ENCODE measurements at places on chromosomes 6 and 20.

DNA sequence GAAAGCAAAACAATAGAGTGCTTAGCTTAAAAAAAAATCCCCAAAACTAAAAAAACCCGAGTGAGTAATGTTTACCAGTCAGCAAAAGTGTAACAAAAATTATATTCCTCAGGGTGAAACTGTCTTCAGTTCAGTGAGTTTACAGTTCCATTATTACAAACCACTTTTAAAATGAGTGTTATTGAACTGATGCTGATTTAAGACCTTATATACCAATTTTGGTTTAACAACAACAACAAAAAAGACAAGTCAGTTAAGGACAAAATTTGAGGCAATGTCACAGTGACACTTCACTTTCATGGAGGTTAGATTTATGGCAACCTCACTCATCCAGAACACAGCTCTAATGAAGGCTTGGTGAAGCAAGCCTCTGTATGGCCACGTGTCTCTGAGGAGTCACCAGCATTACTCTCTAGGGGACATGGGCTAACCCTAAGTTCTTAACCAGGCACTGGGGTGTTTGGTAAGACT lies 630.8 kb downstream of the PHF3 start:
- DNase-seq, result no peak

DNA sequence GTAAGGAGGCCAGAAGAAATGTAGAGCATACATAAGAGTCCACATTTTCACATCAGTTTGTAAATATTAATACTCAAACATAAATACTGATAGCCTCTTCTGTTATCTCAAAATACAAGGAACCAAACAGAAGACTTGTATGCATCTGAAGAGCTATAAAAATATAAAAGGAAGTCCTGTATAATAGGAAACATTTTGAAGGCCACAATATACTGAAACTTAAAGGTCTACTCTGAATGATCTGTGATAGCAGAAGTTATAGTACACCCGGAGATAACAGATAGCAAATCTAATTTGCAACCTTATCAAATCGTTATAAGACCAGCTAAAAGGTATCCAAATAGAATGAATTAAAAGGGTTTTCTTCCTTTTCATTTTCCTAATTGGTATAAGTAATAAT lies 111.2 kb downstream of the HIVEP2 start:
- DNase-seq, result no peak

DNA sequence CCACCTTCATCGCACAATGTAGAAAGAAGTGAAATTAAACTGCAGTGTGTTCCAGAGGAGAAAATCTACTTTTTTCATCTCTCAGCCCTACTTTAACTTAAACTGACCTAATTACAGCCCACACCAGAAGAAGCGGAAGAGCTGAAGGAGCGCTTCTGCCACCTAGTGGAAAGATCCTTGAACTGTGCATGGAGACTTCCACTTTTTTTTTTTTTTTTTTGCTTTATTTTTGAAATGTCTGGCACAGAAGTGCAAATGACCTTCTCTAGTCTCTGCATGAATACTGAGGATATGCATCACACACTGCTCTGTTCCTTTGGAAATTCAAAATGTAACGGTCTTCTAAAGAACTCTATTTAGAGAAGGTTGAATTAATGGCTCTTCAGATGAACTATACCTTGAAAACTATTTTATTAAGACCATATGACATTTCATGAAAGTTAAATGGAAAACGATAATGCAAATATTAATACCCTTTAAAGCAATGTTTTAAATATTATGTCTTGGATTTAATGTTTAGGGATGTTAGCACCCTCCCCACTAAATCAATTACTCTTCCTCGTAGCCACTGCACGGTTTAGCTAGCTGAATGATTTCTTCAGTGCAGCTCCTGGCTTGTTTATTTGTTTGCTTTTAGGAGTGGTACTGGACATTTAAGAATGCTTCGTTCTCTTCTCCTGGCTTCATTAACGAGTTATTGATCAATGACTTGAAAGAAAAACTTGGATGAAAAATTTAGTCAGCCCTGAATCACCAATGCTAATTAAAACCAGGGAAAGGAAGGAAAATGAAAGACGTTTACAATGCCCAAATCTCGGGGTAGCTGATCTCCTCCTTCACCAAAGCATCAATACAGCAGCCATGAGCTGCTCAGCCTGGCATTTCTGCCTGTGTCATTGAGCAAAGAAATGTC lies 569.6 kb upstream of the GJE1 start:
- DNase-seq, result peak; percentile 25

DNA sequence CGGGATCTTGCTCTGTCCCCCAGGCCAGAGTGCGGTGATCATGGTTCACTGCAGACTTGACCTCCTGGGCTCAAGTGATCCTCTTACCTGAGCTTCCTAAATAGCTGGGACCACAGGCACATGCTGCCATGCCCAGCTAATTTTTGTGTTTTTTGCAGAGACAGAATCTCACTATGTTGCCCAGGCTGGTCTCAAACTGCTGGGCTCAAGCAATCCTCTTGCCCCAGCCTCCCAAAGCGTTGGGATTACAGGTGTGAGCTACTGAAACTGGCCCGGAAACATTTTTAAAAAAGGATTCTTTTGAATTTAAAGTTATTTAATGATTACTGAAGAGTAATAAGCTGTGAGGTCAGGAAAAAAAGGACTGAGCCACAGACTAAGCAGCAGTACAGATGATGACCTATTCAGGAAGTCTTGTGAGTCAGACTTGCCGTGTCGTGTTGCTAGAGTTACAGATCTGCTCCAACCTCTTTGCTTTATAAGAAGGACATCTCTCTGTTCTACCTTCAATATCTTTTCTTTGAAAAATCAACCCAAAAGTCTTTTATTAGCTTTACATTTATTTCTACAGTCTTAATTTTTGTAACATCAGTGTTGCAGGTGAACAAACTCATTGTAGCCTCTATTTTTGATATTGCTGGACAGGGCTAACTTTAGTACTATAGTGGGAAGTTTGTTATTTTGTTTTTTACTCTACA lies 108.7 kb downstream of the NCOA3 start:
- DNase-seq, result peak; percentile 78

GRCh38 chr20:10699941-10700340 lies 26.1 kb upstream of the JAG1 start:
- DNase-seq, result no peak

DNA sequence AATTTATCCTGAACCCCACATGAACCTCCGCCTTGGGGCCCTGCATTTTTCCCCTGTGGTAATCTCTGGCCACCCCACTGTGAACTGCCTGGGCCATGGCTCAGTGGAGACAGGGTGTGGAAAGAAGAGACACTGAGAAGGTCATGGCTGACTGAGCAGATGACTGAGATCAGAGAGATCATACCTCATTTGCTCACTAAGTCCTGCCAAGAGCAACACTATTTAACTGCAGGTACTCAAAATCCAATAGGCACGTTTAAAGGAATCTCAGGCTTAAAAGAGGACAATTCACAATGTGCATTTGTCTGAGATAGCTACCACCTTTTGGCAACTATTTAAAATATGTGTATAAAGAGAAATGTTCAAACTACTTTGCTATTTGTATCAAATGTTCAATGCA lies 305.0 kb downstream of the GMDS start:
- DNase-seq, result no peak

DNA sequence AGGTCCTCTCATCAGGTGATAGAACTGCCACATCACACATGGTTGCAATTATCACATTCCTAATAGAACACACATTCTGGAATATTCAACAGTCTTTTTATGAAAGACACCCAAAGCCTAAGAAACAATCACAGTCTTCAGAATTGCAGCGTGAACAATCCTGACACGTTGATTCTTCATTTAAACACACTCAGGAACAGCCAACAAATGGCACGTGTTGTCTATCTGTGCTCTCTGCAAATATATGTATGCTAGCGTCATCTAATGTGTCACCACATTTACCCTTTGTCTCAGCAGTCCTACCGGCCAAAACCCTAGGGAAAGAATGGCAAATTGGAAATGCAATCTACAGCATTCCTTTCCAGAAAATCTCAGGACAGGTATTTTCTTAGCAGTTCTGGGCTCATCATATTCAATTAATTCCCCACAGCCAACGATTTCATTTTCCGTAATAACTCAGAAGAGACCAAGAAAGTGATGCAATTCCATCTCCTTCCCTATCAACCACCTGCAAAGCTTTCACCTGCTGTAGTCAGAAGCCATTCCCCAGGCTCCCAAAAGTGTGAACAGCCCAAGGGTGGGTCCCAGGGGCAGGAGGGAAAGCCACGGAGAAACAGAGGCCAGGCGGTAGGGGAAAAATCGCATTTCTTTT lies 280.3 kb upstream of the JARID2 start:
- DNase-seq, result no peak

DNA sequence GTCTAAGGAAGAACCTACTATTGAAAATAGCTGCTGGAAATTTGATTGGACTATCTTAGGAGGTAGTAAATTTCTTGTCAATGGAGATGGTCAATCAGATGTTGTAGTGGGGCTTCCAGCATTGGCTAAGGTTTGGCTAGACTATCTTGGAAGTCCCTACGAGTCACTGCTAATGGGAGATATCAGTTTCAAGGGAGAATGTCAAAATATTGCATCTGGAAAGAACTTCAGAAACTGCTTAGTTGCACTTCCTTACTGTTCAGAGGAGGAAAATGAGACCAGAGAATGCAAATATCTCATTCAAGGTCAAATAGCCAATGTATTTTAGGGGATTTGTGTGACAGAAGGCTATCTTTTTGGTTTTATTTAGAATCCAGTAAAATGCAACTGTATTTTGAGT lies 53.5 kb upstream of the CCN2 start:
- DNase-seq, result no peak

DNA sequence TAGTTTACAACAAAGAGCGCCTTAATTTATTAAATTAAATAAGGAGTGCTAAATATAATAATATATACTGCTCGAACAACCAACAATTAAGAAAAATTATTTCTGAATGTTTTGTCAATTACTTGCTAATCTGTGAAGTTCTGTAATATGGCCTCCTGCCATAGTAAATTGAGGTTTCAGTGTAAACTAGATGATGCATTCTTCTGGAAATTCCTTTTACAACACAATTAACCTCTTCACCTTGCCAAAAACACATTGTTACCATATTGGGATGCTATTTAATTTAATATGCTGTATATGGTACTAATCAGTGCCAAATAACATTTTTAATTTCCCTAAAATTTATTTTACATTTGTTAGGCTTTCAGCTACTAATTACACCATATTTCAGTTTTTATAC lies 808.4 kb upstream of the CITED2 start:
- no peak for DNase-seq

DNA sequence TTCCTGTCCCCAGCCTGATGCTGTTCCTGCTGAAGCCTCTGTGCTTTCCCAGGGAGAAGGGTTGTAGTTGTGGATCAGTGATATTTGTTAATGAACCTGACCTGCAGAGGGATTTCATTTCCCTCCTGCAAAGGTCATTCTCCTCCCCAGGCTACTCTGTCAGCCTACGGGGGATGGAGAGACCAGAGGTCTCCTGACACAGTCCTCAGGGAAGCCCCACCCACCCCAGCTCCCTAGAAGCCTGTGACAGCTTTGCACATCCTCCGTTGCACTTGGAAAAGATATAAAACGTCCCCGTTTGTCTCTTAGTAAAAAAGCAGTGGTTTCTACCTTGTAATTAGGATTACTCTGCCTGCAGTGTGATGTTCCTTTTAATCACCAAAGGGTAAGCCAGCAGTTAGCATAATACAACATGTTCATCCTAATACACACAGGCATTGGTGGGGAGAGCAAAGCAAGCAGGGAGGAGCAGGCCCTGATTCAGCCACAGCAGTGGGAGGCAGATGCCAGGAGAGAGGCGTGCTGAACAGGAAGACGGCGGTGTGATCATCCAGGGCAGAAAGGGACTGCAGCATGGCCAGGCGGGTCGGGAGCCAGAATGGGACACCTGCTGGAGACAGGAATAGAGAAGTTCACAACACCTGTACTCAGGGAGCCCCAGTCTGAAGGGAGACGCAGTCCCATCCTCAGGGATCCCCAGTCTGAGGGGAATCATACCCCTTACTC lies 293.5 kb downstream of the LRFN2 start:
- no peak for DNase-seq

DNA sequence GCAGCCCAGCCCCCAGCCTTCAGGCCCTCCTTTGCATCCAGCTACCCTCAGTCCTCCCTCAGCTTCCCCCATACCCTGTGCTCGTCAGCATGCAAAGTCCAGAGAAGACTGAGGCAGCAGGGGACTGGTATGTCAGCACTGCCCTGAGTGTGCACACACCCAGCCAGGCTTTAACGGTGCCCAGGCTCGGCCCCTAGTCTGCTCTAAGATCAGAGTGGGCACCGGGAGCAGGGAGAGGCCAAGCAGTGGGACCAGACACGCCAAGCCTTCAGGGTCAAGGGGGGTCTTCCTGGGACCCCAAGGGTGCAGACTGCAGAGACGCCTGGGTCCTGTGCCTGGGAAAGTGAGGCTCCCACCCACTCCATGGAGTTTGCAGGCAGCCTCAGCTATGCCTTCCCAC lies 74.7 kb downstream of the GPR63 start:
- no peak for DNase-seq

GRCh38 chr6:159014406-159014805 lies 14.4 kb upstream of the RSPH3 start:
- no peak for DNase-seq

DNA sequence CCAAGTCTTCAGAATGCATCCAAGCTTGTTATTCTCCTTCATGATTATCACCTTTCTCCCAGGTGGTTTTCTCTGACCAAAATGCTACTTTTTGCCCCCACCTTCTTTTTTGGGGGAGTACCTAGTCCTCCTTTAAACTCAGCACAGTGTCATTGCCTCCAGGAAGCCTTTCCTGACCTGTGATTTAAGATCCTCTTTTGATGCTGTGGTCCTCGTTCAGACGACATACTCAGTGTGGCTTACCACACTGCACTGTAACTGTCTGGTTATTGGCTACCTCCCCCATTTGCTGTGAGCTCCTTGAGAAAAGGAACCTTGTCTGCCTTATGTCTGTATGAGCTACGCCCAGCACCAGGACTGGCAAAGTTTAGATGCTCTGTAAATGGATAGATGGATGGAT lies 14.6 kb downstream of the SAYSD1 start:
- no peak for DNase-seq

DNA sequence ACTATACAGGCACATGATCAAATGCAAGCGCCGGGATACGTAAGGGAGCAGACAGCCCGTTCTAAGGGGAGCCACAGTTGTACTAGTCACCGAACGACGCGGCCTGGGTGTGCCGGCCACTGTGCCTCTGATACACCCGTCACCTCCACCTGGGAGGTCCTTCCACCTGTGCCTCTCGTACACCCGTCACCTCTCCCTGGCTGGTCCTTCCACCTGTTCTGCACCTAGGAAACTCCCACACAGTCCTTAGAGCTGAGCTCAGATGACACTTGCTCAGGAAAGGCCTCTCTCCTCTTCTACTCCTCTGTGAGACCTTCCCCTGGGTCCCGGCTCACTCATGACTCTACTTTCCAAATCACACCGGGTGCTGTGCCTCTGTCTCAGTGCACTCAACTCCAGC lies 245.0 kb downstream of the TTLL2 start:
- DNase-seq, result no peak

GRCh38 chr6:117605169-117605826 lies 3.0 kb upstream of the GOPC start:
- DNase-seq, result peak; percentile 66

- DNase-seq, result peak; percentile 33
Measured at GRCh38 chr6:121430514-121431460, 4.7 kb upstream of the GJA1 start.
